ENCODE measurements at places on chromosomes 11 and 22.

DNA sequence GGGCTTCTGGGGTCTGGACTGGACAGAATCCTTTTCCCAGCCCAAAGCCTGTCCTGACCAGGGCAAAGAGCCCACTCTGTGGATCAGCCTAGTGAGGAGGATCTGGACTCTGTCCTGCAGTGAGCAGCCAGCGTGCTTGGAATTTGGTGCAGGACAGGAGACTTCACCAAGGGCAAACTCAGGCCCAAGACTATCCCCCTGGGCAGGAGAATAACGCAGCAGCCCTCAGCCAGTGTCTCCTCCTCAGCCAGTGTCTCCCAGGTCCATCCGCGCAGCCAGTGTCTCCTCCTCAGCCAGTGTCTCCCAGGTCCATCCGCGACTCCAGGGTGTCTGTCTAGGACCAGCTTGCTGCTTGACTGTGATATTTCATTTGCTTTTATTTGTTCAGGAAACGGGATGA is 1334.0 kb downstream of the TBC1D22A start:
- no peak for DNase-seq

GRCh38 chr11:33827206-33827605 is 52.9 kb upstream of the FBXO3 start:
- DNase-seq = no peak

DNA sequence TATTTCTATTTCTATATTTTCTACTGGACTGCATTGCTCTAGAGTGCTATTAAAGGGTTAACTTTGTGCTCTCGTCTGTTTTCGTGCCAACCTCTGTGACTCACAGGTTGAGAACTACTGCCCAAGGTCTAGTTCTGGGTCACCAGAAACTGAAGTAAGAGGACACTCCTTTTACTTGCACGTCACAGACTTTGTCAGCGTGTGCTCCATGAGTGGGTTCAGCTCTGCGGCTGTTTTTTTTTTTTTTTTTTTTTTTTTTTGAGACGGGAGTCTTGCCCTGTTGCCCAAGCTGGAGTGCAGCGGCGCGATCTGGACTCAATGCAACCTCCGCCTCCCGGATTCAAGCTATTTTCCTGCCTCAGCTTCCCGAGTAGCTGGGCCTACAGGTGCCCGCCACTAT is 49.8 kb downstream of the CLMP start:
- peak; percentile 82 for DNase-seq

GRCh38 chr22:42990131-42990838 is 24.7 kb downstream of the PACSIN2 start:
- DNase-seq = peak; percentile 88

DNA sequence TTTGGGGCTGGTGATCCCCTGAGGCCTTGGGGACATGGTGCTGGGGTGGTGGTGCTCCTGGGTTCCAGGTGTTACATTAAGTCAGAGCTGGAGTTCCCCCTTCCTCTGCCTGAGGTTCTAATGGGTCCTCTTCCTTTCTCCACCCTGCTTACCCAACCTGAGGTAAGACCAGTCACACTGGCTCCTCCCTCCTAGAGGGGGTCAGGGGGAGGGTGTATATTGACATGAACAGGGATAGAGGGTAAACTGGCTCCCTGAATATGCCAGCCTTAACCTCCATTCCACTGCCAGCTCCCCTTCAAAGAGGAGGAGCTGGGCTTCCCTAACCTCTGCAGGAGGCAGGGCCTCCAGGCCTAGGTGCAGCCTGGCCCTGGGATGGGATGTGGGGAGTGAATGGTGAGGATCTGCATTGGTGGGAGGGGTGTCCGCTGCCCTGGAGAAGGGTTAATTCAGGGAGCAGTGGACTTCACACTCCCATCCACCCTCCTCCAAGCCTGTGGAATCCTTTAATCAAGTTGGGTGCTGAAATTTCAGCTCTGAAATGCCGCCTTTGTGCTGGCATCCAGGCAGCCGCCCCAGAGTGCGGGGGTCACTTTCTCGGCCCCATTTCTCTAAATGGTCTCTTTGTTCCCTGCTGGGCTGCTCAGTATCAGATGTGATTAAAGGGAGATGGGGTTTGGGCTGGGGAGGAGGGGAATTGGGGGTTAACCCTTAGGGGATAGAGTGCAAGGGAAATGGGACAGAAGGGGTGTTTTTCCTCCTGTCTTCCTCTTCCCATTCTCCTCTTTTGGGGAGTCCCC is 15.2 kb downstream of the POLR2F start:
- DNase-seq = no peak

DNA sequence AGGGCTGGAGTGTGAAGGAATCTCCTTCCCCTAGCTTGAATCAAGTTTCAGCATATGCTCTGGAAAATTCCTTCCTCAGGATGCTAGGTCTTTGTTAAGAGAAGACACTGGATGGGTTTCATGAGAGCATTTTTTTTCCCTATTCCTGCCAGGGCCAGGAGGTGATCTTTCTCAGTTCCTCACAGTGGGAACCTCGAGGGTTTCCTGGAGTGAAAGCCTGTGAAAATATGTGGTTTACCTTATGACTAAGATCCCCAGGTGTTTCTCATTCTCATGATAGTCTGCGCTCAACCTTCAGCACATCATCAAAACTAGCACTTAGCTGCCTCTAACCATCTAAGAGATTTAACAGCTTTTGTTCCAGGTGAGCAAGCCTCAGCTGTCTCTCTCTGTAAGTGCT is 985.3 kb upstream of the FAT3 start:
- no peak for DNase-seq

DNA sequence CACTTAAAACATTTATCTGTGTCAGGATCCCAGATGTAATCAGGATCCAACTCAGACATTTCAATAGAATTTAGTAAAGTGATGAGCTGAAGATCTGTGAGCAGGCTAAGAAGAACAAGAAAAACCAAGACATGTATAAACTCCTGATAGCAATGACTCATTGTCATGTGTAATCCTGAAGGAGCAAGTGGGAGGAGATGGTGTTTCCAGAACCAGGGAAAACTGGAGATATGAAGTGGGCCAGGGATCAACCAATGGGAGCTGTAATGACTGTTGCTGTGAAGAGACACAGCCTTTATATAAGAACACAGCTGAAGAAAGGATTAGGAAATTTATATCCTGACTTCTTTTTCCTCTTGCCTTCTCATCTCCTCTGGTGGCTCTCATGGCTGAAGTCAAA is 682.5 kb upstream of the ARHGAP42 start:
- no peak for DNase-seq

- DNase-seq = peak; percentile 91
Observed at GRCh38 chr11:66421492-66422205, 814 bp downstream of the NPAS4 start.

DNA sequence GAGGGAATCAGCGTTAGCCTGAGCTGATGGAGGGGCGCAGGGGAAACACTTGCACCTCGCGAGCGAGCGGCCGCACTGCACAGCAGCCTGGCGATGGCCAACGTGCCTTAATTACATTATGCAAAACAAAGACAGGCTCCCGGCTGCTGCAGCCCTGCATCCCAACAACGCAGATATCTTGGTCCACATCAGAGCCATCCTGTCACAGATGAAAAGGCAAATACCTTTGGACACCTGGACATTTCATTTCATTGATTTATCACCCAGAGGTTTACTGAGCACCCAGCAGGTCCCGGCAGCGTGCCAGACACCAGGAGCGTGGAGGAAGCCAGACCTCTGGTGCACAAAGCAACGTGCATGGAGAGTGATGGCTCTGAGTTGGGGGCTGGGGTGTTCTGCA is 843.0 kb downstream of the TBC1D22A start:
- DNase-seq = no peak

GRCh38 chr11:129737831-129738230 is 77.8 kb upstream of the TMEM45B start:
- DNase-seq = no peak

GRCh38 chr11:129224538-129224937 is 32.4 kb upstream of the ARHGAP32 start:
- DNase-seq = no peak

DNA sequence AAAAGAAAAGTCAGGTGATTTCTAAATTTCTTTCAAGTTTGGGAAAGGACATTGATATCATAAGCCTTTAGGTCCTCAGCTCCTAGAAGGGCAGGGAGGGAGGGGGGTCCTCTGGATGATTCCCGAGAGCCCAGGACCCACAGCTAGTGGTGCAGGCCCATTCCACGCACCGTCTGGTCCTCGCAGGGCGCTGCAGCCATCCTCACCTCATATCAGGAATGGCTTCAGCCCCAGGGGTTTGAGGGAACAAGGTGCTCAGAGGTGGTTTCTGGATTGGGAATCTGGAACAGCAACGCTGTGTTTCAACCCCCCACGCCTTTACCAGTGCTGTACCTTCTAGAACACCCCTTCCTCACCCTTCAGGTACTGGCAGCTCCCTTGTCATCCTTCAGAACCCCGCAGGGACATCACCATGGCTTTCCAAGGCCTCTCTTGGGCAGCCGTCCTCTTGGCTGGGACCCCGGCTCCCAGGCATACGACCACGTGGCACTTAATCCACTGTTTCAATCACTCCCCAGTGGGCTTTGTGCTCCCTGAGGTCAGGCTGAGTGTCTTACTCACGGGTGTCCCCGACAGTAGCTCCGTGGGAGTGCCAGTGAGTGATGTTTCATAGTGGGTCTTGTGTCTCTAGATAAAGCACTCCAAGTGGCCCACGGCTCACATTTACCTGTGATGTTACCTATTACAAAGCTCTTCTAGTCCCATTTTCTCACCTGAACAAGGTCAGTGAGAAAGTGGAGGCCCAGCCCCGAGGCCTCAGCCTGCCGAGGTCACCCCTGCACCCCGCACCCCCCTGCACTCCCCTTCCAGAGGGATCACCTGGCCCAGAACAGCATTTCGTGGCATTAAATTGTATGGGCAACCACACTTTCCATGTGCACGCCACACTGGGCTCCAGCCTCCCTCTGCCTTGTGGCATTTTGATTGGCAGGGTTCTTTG is 93.9 kb downstream of the MORC2 start:
- no peak for DNase-seq

GRCh38 chr11:85855341-85855656 is at the start of gene CCDC83:
CCDC83 (plus strand) TSS chr11:85855383; CDS start chr11:85865124, 9,741 bp downstream.
- no peak for DNase-seq

- no peak for DNase-seq
Observed at GRCh38 chr22:19923914-19924513, 17.6 kb upstream of the COMT start.

GRCh38 chr11:71298016-71298550 is 45.7 kb upstream of the SHANK2 start:
- DNase-seq = no peak

DNA sequence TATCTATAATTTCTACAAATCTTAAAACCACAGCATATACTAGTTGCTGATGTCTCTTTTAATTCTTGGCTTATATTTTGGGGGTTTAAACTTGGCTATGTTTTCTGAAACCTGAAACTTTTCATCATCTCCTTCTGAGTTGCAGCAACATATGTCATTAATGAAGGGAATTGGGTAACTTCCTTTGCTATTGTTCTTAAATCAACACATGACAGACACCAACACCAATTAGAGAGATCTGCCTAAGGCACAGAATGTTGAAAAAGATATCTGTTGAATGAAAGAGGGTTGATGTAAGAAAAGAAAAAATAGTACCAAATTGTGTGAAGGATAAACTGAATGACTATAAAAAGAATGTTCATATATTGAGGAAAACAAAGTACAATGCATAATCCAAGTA is 10.3 kb upstream of the GAS2 start:
- DNase-seq = no peak
